SJSA1 (cell line): ENCODE measurements at places on chromosomes 4 and X.
A peak's percentile ranks its signal among the peaks of the same experiment; 100 is the strongest.

DNA sequence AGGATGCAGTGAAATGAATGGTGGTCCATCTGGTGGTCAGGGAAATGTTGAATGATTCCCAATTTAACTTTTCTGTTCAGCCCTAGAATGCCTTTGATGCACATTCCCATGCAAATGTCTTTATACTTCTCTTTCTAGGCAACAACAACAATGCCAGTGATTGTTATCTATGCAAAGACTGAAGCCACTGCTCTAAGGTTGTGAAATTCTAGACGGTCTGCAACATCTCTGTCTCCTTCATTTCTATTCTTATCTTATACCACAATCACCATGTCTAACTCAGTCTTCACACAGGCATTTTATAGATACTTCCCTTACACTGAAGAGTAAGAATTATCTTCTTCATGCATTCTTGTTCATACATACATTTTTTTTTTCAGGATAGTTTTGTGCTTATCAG lies 84.5 kb downstream of the HPGD start:
- H3K4me1 ChIP-seq: peaks cover 19% of the 10 kb centered on the region
- H3K27me3 ChIP-seq: no peaks in the 10 kb centered on the region
- no peak for DNase-seq

DNA sequence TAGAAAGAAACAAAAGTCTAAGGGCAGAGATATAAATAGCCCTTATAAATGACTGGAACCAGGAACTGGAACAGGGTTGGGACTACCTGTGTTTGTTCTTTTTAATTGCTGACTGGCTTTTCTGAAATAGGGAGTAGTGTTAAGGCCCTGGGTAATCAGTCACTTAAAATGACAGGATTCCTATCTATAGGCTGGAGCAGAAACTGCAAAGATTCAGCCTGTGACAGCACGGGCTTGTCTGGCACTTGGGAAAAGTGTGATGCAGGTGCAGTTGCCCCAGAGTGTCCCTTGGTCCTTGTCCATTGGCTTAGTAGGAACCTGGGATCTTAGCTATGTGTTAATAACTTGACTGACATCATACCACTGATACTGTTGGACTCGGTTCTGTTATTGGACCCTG lies 14.7 kb upstream of the PLAC8 start:
- H3K36me3 ChIP-seq: no peaks in the 10 kb centered on the region
- no peak for DNase-seq
- peak overlapping the region; percentile 12; the same call in 1 of the 2 replicates for H3K27ac ChIP-seq
- no peak overlapping the region for H3K4me3 ChIP-seq

GRCh38 chr4:114980932-114981708 lies 132.3 kb downstream of the NDST4 start:
- no peak overlapping the region for H3K27ac ChIP-seq
- H3K36me3 ChIP-seq: no peaks in the 10 kb centered on the region
- DNase-seq: no peak
- H3K4me3 ChIP-seq: no peak overlapping the region

- H3K4me3 ChIP-seq: no peak overlapping the region
- peaks cover 27% of the 10 kb centered on the region for H3K4me1 ChIP-seq
- H3K27ac ChIP-seq: no peak overlapping the region
- DNase-seq: no peak
- H3K36me3 ChIP-seq: no peaks in the 10 kb centered on the region
These were observed 321.6 kb downstream of the PPP3CA start for GRCh38 chr4:101025755-101026154.

DNA sequence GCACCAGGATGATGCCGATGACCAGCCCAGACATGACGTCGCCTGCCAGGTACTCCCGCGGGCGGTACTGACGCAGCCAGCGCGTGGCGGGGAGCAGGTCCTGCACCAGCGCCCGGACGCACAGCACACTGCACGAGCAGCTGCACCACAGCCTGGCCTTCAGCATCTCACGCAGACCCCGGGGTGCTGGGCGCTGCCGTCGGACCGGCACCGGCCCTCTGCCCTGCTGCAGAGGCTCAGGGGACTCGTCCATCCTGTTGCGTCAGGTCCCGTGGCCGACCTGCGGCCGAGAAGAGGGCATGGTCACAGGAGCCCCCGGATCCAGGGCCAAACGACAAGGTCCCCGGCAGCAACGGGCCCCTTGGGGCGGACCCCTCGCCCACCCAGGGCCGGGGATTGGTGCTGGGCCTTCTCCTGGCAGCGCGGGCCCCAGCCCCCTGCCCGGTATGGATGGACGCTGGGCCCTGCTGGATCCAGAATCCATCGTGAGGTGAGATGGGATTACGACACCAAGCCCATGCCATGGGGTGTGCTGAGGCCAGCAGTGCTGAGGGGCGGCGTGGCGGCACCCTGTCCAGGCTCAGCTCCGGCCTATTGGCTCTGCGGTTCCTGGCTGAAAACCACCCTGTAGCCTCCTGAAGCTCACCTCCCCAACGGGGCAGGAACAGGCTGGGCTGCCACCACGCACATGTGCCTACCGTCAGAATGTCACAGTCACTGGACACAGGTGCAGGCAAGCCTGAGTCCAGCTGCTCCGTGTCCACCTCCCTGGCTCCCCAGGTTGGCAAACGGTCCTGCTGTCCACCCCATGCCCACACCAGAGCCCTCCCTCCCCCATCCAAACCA lies 1.5 kb downstream of the SLC26A1 start:
- no peak for DNase-seq
- H3K36me3 ChIP-seq: no peaks in the 10 kb centered on the region
- no peaks in the 10 kb centered on the region for H3K27me3 ChIP-seq
- no peaks in the 10 kb centered on the region for H3K4me1 ChIP-seq
- H3K4me3 ChIP-seq: no peak overlapping the region

- no peak for DNase-seq
- no peaks in the 10 kb centered on the region for H3K36me3 ChIP-seq
- no peak overlapping the region for H3K4me3 ChIP-seq
- H3K27me3 ChIP-seq: no peaks in the 10 kb centered on the region
- no peaks in the 10 kb centered on the region for H3K4me1 ChIP-seq
These were observed 44.9 kb downstream of the ZNF182 start for GRCh38 chrX:47958761-47959342.

DNA sequence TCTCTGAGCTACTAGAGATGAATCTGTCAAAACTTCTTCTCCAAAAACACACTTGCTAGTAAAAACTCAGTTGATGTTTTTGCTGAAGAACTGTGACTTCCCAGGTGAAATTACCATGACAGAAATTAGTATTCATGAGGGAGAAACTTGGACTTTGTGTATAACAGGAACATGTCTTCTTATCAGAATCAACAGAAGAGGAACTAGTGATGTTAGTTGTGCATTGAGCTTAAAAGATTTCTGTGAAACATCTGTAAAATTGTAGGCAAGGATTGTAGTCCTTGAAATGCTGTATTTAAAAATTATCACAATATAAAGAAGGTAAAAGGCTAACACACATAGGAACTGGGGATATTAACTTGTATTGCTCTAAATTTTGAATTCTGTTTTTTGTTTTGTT lies 11.3 kb downstream of the FAM241A start:
- H3K4me3 ChIP-seq: no peak overlapping the region
- no peaks in the 10 kb centered on the region for H3K4me1 ChIP-seq
- no peak for DNase-seq
- H3K27me3 ChIP-seq: no peaks in the 10 kb centered on the region
- no peak overlapping the region for H3K27ac ChIP-seq
- H3K36me3 ChIP-seq: no peaks in the 10 kb centered on the region

GRCh38 chr4:168880072-168880675 lies 129.9 kb downstream of the CBR4 start:
- H3K4me3 ChIP-seq: no peak overlapping the region
- peaks cover 73% of the 10 kb centered on the region for H3K36me3 ChIP-seq
- peaks cover 55% of the 10 kb centered on the region for H3K4me1 ChIP-seq
- H3K27me3 ChIP-seq: no peaks in the 10 kb centered on the region

DNA sequence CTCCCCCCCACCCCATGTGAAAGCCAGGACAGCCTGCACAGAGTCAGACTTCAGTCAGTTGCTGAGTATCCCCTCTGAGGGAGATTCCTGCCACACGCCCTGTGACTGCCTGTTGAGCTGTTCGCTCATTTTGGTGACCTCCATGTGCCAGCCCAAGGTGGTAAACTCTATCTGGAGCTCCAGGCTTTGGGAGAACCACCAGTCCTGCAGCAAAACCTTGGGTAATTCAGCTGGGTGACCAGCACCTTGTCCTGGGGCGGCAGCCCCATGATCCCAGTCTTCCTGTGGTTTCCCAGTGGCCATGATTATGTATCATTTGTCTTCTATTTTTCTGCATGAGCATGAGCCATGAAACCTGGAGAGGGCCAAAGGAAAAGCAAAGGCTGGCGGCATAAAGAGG lies 73.4 kb downstream of the NBDY start:
- H3K36me3 ChIP-seq: no peaks in the 10 kb centered on the region
- no peaks in the 10 kb centered on the region for H3K4me1 ChIP-seq
- H3K27ac ChIP-seq: no peak overlapping the region
- no peak for DNase-seq
- H3K4me3 ChIP-seq: no peak overlapping the region
- H3K27me3 ChIP-seq: no peaks in the 10 kb centered on the region

DNA sequence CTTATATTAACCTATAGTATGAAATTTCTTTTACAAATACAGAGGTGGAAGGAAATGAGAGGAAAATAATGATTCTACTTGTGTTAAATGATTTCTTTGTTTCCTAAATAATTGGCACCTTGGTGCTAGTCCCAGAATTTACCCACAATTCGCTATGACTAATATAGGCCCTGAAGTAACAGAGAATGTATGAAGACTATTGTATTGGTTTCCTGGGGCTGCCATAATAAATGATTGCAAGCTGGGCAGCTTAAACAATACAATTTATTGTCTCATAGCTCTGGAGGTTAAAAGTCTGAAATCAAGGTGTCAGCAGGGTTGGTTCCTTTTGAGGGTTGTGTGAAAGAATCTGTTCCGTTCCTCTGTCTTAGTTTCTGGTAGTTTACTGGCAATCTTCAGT lies 74.8 kb upstream of the GPRIN3 start:
- no peak for DNase-seq
- no peaks in the 10 kb centered on the region for H3K4me1 ChIP-seq
- no peaks in the 10 kb centered on the region for H3K27me3 ChIP-seq
- no peaks in the 10 kb centered on the region for H3K36me3 ChIP-seq

GRCh38 chr4:153816542-153816941 lies 27.7 kb upstream of the SFRP2 start:
- no peak for DNase-seq
- no peak overlapping the region for H3K27ac ChIP-seq
- no peaks in the 10 kb centered on the region for H3K27me3 ChIP-seq
- H3K4me1 ChIP-seq: no peaks in the 10 kb centered on the region
- H3K4me3 ChIP-seq: no peak overlapping the region
- no peaks in the 10 kb centered on the region for H3K36me3 ChIP-seq

- no peak for DNase-seq
- H3K27me3 ChIP-seq: no peaks in the 10 kb centered on the region
- peak within 1 kb of the TSS; percentile 73 for H3K4me3 ChIP-seq
- peaks cover 49% of the 10 kb centered on the region for H3K4me1 ChIP-seq
These were observed at the start of gene LRP2BP for GRCh38 chr4:185395238-185395955. LRP2BP (minus strand) TSS chr4:185395924; CDS start chr4:185378186, 17,738 bp downstream.
